Fibroblast of skin of scalp (primary cell): ENCODE measurements at places on chromosomes 6 and 20.

DNA sequence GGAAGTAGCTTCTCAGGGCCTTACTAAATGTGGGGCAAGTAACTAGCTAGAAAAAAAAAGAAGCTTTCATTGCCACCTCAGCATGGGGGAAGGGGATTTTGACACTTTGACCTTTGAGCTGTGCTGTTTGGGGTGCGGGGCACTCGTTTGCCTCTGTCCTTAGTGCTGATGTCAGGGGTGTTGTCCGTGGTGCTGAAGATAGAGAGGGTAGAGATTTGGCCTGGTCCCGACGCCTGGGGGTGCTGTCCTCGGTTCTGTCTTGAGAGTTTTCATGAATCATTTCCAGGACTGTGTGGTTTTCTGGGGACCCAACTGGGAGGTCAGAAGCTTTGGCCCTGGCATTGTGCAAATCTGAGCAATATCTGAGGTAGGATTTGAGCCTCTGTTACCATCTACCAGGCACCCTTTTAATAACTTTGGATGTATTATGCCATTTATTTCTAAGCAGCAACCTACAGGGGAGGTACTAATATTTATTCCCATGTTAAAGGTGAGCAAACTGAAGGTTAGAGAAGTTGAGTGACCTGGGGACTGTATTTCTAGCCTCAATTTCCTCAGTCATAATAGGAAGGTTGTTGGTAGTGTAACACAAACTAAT is 78.0 kb downstream of the DLGAP4 start:
- DNase-seq, result peak; percentile 47

- no peak for DNase-seq
These were observed 23.9 kb upstream of the APMAP start for GRCh38 chr20:25016471-25016870.

DNA sequence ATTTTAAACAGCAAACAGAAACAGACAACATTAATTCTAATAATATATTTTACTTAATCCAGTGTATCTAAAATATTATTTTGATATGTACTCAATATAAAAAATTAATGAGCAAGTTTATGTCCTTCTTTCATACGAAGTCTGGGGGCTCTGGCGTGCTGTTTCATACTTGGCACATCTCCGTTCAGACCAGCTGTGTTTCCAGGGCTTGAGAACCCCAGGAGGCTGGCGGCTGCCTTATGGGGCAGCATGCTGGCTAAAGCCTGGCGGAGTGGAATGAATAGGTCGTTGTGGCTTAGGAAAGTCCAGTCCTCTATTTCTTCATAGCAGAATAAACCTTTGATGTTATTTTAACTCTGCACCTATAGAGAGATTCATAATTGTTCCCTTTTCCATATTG is 43.3 kb downstream of the DUSP22 start:
- no peak for DNase-seq

- no peak for DNase-seq
These were observed 11.2 kb downstream of the AARS2 start for GRCh38 chr6:44301782-44302564.
